ENCODE measurements at places on chromosomes 2 and 18. TPM values are rescaled to one million over a fixed set of nuclear protein-coding genes. Genes with fewer than 3 reads are reported as not detected.

GRCh38 chr18:55585920-55586561 is 2.0 kb downstream of the TCF4 start:
- H3K36me3 ChIP-seq: no peaks in the 10 kb centered on the region
- H3K27me3 ChIP-seq: peaks cover 9% of the 10 kb centered on the region
- DNase-seq: no peak

- no peak overlapping the region for H3K4me3 ChIP-seq
- H3K27me3 ChIP-seq: no peaks in the 10 kb centered on the region
- no peaks in the 10 kb centered on the region for H3K4me1 ChIP-seq
- no peaks in the 10 kb centered on the region for H3K36me3 ChIP-seq
- no peak overlapping the region for H3K27ac ChIP-seq
- DNase-seq: no peak
Measured at GRCh38 chr2:231318954-231319353, 76.6 kb upstream of the B3GNT7 start.

DNA sequence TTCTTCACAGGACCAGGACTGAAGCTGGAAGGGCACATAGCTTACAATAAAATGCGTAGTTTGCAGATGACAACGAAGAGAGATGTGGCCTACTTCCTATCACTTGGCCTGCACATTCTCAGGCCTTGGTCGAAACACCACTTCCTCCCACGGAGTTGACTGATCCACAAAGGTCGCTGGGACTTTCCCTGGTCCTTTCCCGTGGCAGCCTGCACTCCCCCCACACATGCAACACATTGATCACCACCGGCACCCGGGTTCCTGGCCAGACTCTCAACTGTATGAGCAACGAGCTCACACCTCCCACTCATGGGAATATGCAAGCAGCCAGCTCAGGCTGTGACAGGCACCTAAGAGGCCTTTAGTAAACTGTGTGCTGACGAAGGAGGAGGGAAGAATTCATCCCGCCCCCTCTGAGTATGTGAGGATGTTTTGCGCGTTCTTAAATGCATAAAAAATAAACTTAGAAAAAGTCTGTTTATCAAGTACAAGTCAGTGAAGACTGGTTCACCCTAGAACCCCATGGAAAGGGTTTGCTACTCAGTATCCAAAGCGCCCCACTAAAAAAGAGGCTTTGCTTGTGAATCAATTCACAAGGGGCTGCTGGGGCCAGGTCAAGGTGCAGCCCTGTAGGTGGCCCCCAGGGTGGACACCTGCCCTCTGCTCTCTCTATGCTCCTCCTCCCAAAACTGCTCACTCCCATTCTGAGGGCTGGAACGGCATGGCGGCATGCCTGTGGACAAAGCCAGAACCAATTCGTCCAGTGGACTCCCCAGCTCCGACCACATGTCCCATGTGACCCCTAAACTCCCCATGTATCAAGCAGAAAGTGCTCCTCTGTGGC is 154.3 kb downstream of the EIPR1 start:
- no peak for DNase-seq
- H3K36me3 ChIP-seq: no peaks in the 10 kb centered on the region
- H3K27ac ChIP-seq: peak overlapping the region; percentile 79
- H3K27me3 ChIP-seq: no peaks in the 10 kb centered on the region
- H3K4me3 ChIP-seq: no peak overlapping the region

GRCh38 chr2:191117341-191117740 is 33.5 kb downstream of the STAT4 start:
- H3K36me3 ChIP-seq: no peaks in the 10 kb centered on the region
- DNase-seq: no peak
- H3K27me3 ChIP-seq: no peaks in the 10 kb centered on the region
- no peak overlapping the region for H3K4me3 ChIP-seq
- H3K4me1 ChIP-seq: peaks cover 42% of the 10 kb centered on the region

DNA sequence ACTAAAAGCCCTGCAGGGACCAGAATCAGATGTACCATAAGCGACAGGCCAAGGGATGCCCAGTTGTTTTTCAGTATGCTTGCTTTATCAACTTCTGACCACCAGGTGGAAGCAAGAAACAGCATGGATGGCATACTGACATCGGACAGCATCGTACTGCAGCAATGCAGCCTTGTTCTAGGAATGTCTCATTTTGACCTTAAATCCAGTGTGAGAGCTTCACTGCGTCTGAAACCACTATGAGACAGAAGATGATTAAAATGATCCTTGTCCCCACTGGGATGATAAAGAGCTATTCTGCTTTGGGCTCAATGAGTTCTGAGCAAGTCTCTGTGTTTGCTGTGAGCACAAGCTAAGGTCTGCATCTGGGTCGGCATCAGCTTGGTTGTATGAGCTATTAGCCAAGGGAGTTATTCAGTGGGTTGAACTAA is 54.3 kb downstream of the CDK15 start:
- peaks cover 17% of the 10 kb centered on the region for H3K4me1 ChIP-seq
- H3K27ac ChIP-seq: no peak overlapping the region
- peaks cover 7% of the 10 kb centered on the region for H3K27me3 ChIP-seq
- H3K4me3 ChIP-seq: no peak overlapping the region

- peaks cover 4% of the 10 kb centered on the region for H3K27me3 ChIP-seq
- H3K4me1 ChIP-seq: no peaks in the 10 kb centered on the region
- H3K36me3 ChIP-seq: no peaks in the 10 kb centered on the region
Measured at GRCh38 chr18:3720159-3720558, 270.2 kb downstream of the TGIF1 start.

- H3K27ac ChIP-seq: peak overlapping the region; percentile 99
- H3K27me3 ChIP-seq: no peaks in the 10 kb centered on the region
- peaks cover 54% of the 10 kb centered on the region for H3K4me1 ChIP-seq
- peak overlapping the region; percentile 99 for H3K4me3 ChIP-seq
- H3K36me3 ChIP-seq: peaks cover 6% of the 10 kb centered on the region
Measured at GRCh38 chr18:36130883-36131653, 1.4 kb downstream of the ELP2 start.

DNA sequence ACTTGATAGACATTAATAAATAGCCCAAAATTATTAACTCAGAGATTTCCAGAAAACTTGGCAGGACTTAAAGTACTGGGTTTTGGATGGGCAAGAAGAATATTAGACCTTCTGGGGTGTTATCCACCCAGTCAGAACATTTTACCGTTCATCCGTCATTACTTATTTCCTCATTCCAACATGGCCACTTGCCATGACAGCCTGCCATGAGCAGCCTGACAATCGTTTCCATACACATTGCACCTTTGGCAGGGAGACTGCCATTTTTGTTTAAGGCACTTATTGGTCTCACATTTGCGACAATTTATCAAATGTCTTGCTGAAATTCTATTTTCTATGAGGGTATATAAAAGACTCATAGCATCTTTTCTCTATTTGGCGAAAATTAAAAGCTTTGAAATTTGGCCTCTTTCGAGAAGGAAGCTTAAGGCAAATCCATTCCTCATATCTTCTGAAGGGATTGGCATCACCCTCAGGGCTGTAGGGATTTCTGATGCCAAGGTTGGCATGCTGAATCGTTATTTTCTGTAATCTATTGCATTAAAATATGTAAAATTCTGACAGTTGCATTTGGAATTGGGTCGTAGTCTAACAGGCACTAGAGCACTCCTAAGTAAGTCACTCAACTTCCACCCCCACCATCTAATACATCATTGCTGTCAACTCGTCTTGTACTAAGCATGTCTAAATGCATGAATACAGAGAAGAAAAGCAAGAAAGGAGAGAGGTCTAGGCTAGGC is 406.3 kb upstream of the PIK3C3 start:
- DNase-seq: no peak
- no peaks in the 10 kb centered on the region for H3K36me3 ChIP-seq

GRCh38 chr18:36545821-36546427 is 248.4 kb downstream of the FHOD3 start:
- DNase-seq: no peak
- H3K4me1 ChIP-seq: no peaks in the 10 kb centered on the region
- no peak overlapping the region for H3K27ac ChIP-seq
- no peak overlapping the region for H3K4me3 ChIP-seq
- H3K27me3 ChIP-seq: no peaks in the 10 kb centered on the region

GRCh38 chr2:152925547-152926448 is 207.4 kb downstream of the ARL6IP6 start:
- no peaks in the 10 kb centered on the region for H3K27me3 ChIP-seq
- H3K4me3 ChIP-seq: no peak overlapping the region
- H3K27ac ChIP-seq: no peak overlapping the region

GRCh38 chr2:105125428-105125827 is 87.6 kb downstream of the MRPS9 start:
- no peaks in the 10 kb centered on the region for H3K27me3 ChIP-seq
- no peak for DNase-seq
- H3K4me1 ChIP-seq: no peaks in the 10 kb centered on the region
- H3K4me3 ChIP-seq: no peak overlapping the region

- H3K4me3 ChIP-seq: no peak overlapping the region
- no peak for DNase-seq
- no peaks in the 10 kb centered on the region for H3K36me3 ChIP-seq
- no peaks in the 10 kb centered on the region for H3K27me3 ChIP-seq
- H3K4me1 ChIP-seq: no peaks in the 10 kb centered on the region
Measured at GRCh38 chr18:61496374-61496773, 163.1 kb downstream of the CDH20 start.

DNA sequence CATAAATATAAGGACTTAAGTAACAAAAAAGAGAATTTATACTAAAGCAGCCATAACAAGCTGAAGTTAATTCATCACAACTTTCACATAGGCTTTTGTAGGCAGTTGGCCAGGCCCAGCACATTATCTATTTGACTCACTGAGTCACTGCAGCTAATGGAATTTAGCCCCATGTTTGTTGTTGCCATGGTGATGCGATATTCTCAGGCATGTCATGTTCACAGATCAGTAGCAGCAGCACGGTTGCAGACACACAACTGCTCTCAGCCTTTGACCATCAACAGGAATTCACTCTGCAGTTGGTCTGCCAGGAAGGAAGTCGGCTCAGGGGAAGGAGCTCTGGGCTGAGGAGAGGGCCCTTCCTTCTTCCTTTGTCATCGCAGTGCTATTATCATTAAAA is 639.8 kb downstream of the TMEM182 start:
- H3K4me3 ChIP-seq: no peak overlapping the region
- no peak for DNase-seq
- no peaks in the 10 kb centered on the region for H3K36me3 ChIP-seq
- no peak overlapping the region for H3K27ac ChIP-seq

- no peaks in the 10 kb centered on the region for H3K27me3 ChIP-seq
- no peaks in the 10 kb centered on the region for H3K4me1 ChIP-seq
- H3K27ac ChIP-seq: no peak overlapping the region
- no peaks in the 10 kb centered on the region for H3K36me3 ChIP-seq
- DNase-seq: no peak
Measured at GRCh38 chr2:224723586-224724217, 7.5 kb upstream of the CCDC195 start.

DNA sequence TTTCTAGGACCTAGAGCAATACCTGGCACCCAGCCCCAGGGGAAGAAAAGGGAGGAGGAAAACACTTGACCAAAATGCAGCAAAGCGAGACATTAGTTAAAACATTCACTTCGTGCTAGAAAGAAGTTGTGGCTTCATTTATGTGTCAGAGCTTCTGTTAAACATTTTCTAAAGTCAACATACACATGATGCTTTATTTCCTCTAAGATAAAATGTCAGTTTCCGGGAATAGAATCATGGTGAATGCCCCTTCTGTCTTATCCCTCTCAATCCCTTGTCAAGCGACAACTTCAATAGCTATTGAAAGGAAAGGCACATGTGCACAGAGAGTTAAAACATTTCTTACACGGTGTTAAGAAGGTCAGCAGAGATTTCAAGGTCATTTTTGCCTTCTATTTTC is 404.6 kb upstream of the CWC22 start:
- H3K27ac ChIP-seq: no peak overlapping the region
- H3K4me3 ChIP-seq: no peak overlapping the region
- no peaks in the 10 kb centered on the region for H3K27me3 ChIP-seq
- no peaks in the 10 kb centered on the region for H3K36me3 ChIP-seq
- DNase-seq: no peak
- no peaks in the 10 kb centered on the region for H3K4me1 ChIP-seq

GRCh38 chr18:55317864-55318263 is 270.1 kb downstream of the TCF4 start:
- no peak overlapping the region for H3K27ac ChIP-seq
- no peak overlapping the region for H3K4me3 ChIP-seq
- no peaks in the 10 kb centered on the region for H3K36me3 ChIP-seq
- DNase-seq: no peak

DNA sequence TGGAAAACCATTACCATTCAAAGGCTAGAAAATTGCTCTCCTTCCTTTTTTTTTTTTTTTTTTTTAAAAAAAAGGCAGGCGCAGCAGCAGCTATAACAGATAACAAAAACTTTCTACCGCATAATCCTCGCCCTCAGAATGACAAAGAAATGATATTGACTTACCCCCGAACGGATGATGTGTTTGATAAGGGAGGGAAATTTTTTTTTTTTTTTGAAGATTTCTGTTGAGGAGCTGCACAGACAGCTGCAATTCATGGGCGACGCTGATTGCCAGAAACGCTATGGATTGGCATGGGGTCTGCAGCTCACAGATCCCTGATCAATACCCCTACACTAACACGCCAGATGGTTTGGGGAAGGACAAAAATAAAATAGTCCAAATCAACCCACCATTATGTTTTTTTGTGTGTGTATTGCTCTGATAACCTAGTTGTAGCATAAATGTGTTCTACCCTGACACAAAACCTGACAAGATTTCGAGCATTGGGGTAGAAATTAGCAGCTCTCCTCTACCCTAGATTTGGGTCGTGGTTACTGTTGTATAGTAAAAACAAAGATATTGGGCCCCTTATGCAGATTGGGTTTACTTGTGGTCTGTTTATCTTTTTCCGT is 3.6 kb upstream of the ONECUT2 start:
- H3K4me3 ChIP-seq: no peak overlapping the region
- H3K27ac ChIP-seq: no peak overlapping the region
- H3K36me3 ChIP-seq: no peaks in the 10 kb centered on the region
- peaks cover 5% of the 10 kb centered on the region for H3K4me1 ChIP-seq
- DNase-seq: no peak

DNA sequence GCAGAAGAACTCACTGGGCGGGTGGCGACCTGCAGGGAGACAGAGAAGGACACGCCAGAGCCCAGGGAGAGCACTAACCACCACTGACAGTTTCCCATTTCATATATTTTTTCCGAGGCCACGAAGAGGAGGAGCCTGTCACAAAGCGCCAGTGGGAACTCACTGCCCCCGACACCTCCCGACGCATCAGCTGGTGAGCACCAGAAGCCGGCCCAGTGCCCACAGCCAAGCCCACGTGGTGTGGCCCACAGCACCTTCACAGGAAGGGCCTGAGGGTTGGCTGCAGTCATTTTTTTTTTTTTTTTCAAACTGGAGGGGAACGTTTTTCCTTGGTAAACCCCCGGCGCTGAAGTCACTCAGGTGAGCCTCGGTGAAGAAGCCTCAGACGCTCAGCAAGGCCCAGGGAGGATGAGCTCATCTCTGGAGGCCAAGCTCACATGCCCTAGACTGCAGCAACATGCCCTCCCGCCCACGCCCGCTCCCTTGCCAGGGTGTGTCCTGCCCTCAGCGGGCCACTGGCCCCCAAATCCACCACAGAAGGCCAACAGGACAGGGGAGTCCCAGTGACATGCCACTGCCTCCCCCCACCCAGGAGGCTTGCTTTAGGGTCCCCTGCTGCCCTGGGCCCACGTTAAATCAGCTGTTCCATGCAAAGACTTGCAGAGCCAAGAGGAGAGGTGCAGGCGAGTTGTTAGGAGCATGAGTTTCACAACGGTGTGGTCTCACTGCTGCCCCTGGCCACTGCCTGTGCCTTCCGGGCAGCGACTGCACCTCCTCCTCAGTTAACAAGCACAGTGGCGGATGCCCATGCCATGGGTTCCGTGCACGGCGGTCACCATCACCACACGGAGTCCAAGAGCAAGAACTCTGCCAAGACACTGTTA is 68.1 kb downstream of the PARD6G start:
- H3K27me3 ChIP-seq: no peaks in the 10 kb centered on the region
- no peaks in the 10 kb centered on the region for H3K36me3 ChIP-seq
- peaks cover 20% of the 10 kb centered on the region for H3K4me1 ChIP-seq
- DNase-seq: no peak

Gene SALL3
- not detected for total RNA-seq

Gene TMEFF2
- not detected for total RNA-seq

Gene C2orf78
- total RNA-seq: not detected

Gene SERPINB4
- not detected for total RNA-seq
